Amygdala (tissue), 56 donors: ENCODE measurements at places on chromosomes 16 and 17.

DNA sequence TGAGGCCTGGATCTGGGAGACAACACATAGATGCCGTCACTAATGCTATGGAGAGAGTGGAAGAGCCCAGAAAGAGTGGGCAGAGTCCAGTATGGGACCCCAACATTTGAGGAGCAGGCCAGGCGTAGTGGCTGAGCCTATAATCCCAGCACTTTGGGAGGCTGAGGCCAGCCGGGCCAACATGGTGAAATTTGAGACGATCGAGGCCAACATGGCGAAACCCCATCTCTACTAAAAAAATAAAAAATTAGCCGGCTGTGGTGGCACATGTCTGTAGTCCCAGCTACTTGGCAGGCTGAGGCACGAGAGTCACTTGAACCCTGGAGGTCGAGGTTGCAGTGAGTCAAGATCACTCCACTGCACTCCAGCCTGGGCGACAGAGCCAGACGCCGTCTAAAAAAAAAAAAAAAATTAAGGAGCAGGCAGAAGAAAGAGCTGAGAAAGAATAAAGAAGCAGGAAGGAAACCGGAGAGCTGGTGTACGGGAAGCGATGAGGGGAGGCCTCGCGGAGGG is 6.0 kb upstream of the DNAI2 start:
- no peak for DNase-seq

DNA sequence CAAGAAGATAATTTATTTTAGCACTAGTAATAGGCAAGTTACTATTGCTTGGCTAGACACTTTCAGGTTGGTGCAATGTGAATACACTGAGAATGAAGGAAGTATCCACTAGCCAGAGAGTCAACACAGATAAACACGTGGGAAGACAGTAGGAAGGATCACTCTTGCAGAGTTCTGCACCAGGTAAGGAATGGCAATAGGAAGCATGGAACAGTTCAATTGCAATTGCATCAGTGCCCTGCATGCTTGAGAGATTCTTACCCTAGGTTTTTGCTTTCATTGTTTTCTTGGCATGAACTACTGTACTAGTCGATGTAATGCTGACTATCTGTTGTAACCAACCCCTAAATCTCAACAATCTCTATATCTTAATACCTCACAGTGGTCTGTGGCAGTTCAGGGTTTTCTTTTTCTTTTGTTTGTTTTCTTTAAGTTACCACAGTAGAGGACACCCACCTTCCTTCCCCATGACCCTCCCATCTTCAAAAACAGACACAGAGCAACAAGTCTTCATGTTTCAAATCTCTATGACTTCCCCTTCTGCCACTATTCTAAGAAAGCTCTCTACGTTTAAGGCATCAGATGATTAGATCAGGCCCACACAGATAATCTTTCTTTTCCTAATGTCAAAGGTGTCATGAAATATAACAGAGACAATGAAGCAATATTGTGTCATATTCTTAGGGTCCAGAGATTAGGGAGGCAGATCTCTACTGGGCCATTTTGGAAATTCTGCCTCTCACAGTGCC is 18.1 kb upstream of the ABCA8 start:
- DNase-seq, result no peak

DNA sequence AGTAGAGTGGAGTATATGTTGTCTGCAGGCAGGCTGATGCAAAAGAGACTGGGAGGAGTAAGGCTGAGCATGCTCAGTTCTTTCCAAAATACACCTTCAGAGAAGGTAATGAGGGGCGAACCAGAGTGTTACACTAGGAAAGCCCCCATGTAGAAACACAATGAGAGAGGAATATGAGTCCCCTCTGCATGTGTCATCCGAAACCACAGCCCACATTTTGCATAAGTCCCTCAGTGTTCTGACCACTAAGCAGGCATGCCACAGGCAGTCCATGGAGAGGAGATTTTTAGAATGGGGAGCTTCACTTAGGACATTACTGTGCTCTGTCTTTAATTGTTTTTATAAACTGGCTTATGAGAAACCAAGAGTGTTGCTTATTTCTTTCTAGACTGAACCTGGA is 32.0 kb downstream of the SLC6A2 start:
- no peak for DNase-seq

- no peak for DNase-seq
Measured at GRCh38 chr16:26961459-26961858, 105.3 kb upstream of the C16orf82 start.
